ENCODE measurements at places on chromosomes 11 and 22.

DNA sequence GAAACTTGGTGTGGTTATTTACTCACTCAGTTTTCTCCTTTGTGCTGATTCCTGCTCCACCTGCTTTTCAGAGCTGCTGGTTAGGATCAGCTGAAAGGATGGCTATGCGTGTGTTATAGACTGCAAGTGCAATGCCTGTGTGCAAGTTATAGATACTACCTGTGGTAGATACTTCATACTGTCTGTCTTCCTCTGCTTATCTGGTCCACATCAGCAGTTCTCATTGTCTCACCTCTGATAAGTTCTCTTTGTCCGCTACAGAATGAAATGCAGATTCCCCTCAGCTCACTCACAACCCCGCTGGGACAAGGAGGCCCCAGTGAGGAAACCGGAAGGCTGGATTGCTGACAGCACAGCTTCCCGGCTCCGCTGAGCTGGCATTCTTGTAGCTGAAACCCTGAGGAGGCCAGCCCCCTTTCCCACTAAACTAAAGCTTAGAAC lies 37.5 kb upstream of the LYVE1 start:
- no peak for DNase-seq

DNA sequence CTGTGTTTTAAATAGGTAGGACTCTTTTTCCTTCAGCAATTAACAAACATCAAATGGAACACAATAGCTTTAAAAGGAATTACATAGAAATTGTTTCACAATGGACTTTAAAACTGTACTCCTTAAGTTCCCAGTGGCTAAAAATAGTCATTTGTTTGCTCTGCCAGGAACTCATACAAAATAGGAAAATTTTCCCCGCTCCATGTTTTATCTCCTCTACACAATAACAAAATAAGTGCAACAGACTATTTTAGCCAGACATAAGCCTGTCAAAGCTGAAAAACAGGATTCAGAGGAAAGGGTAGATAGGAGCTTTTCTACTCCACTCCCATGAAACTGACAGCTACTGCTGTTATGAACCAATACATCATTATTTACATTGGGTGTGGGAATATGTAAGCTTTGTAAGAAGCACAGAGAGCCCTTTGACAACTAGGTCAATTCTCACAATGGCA lies 90.1 kb downstream of the STK33 start:
- DNase-seq, result no peak

GRCh38 chr11:63888170-63889086 lies 28.5 kb downstream of the RCOR2 start:
- DNase-seq, result no peak

- DNase-seq, result no peak
These were observed 20.5 kb downstream of the UBE2L3 start for GRCh38 chr22:21587803-21588611.

DNA sequence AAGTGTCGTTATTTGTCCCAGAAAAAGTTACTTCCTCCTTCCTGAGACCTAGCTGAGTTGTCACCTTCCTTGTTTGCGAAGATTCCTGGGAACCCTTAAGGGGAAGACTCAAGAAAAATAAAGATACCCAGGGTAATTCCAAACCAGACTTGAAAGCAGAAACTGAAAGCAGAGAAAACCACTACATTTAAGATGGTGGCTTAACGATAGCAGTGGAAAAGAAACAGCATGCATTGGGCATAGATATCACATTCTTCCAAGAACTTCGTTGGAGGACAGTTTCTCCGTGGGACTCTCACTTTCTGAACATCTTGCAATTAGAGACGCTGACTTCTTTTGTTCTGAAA lies 89.1 kb downstream of the FAM76B start:
- DNase-seq, result no peak

DNA sequence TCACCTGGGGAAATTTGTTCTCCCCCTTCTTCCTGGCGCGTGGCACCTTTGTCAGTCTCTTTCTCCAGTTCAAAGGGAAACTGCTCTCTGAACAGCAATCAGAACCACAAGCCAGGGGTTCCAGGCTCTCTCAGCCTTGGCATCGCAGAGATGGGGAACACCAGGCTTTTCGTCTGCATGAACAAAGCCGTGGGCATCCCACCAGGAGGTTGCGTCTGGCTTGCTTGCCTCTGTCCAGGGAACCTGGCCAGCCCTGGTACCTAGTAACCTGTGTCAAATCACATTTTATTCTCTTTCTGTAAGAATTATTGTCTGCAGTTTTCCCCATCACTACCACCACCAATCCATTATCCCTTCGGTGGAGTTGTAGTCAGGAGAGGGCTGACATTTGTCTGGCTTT lies 107.0 kb downstream of the WNT7B start:
- no peak for DNase-seq
